ENCODE measurements at places on chromosomes 4 and X.

- peak; percentile 91 for DNase-seq
Observed at GRCh38 chr4:183505611-183506388, 942 bp downstream of the ING2 start.

- no peak for DNase-seq
Observed at GRCh38 chr4:123485601-123486000, 89.0 kb downstream of the SPRY1 start.

DNA sequence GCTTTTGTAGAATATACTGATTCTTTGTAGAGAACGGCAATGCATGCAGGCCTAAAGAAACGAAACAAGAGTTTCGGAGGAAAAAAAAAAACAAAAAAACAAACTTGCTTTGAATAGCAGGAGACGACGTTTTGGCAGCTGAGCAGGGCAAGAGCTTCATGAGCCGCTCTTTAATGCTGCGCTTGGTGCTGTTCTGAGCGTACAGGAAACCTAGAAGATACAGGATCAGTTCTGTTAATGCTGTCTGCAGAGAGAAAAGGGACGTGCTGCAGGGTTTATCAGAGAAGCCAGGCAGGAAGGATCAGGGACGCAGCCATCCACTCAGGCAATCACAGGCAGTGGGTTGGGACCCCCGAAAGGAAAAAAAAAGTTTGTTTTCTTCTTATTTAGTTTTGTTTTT lies 182.2 kb downstream of the PACRGL start:
- DNase-seq: no peak

- DNase-seq: peak; percentile 56
Observed at GRCh38 chrX:151082077-151082948, 94.1 kb upstream of the GPR50 start.

DNA sequence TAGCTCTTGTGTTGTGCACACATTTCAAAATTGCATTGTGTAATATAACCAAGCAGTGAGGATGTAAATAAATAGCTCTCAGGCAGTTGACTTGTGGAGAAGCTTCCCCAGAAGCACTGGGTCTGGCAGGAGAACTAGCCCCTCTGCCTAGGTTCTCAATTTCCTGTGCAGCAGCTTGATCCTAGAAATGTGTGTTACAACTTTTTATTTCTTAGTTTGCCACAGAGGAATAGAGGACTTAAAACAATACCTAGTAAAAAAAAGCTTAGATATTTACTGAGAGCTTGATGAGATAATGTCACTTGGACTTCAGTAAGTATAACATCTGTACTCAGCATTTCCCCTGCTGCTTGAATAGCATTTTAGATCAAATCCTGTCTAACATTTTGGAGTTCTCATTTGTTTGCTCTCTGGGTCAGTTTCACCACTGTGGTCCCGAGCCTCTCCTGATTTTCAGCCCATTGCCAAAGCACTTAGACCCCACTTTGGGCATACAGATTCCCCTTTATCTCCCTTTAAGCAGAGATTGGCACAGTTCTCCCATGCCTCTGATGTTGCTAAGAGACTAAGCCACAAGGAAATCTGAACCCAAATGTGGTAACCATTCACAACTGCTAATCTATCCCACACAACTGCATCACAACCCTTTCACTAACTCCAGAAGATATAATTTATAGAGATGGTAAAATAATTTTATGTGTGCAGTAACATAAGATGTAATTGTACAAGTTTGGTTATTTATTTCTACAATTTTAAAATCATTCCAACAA lies 98.2 kb upstream of the NRK start:
- no peak for DNase-seq

DNA sequence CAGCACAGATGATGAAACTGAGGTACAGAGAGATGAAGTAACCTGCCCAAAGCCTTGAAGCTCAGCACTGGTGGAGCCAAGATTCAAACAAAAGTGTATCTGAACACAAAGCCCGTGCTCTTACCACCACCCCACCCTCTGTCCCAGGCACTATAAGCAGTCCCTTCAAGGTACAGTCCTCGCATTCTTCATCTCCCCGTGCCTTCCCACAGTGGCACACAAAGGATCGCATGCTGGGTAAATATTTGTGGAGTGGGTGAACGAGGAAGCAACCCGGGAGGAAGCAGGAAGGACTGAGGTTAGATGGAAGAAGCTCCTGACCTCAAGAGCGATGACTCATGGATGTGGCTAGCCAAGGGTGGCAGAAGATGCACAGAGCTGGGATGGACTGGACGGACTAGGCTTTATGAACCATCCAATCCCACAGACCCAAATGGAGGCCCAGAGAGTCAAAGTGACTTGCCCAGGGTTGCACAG lies 18.4 kb downstream of the IQSEC2 start:
- DNase-seq: peak; percentile 56

DNA sequence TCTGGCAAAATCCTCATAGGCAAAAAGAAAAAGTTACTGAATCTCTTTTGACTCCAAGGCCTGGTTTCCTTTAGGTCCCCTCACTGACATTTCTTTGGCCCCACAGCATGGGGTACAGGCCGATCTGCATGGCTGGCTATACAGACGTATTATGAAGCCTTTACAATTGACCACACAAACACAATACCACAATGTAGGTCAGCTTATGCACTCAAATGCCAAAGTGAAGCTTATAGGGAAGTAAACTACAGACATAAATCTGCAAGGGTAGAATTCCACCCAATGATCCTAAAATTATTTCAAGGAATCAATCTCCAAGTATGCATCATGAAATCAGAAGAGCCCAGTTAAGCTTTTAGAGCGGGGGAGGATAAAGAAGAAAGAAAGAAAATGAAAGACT lies 20.7 kb downstream of the STX18 start:
- DNase-seq: peak; percentile 40

- no peak for DNase-seq
Observed at GRCh38 chrX:17602245-17602644, 135.0 kb upstream of the SCML1 start.

GRCh38 chrX:15864023-15864422 lies 9.4 kb upstream of the AP1S2 start:
- DNase-seq: no peak

- no peak for DNase-seq
Observed at GRCh38 chr4:95957054-95957453, 117.2 kb downstream of the PDHA2 start.

- no peak for DNase-seq
Observed at GRCh38 chr4:94941706-94942105, 184.0 kb downstream of the BMPR1B start.

DNA sequence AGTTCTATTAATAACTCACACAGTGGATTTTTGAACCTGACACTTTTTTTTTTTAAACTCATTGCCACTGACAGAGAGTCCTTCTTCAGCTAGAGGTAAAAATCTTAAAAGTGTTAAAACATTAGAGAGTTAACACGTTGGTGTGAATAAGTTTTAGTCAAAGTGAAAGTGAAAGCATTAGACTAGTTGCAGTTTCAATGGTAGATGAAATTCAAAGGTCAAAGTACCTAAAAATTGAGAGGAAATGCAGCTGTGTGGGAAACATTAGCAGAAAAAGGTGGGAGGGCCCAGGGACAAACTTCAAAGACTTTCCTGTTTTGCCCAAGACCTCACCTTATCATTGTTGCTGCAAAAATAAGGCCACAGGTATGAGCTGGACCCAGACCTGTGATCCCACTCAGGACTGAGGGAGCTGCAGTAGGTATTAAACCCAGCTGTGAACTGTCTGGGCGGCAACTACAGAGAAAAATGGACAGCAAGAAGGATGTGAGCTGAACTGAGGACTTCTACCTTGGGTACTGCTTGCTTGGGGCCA lies 17.6 kb upstream of the GABRA4 start:
- peak; percentile 19 for DNase-seq

All from astrocyte of the spinal cord (primary cell).